Right ventricle myocardium inferior (tissue), 1 donor: ENCODE measurements at places on chromosomes 16 and 17.

DNA sequence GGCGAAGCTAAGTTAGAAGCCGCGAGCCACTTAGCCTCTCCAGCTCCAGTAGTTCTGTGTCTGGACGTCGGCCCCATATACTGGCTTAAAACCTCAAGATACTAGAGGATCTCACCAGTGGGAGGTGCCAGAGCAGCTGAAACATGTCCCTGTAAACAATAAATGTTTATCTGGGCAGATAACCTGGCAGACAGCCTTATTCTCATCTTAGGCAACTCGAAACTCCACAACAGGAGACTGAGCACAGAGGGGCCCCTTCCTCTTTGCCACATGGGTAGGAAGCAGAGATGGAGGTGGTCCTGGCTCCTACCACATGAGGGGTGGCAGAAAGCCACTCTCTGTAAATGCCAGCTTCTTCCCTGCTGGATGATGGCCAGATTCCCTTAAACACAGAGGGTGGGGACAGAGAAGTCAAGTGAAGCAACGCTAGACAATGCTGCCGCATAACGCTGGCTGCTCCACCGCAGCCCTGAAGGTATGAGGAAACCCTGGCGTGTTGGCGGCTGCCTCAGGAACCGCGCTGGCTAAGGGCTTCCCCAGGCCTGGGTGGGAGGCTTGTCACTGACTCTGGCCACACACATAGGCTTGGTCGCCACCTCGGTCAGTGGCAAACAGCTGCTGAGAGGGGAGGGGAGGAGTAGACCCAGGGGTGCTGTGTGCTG is 67.9 kb downstream of the HIC1 start:
- peak; percentile 85 for DNase-seq

GRCh38 chr16:5854027-5854426 is 756.4 kb upstream of the EEF2KMT start:
- DNase-seq, result no peak

DNA sequence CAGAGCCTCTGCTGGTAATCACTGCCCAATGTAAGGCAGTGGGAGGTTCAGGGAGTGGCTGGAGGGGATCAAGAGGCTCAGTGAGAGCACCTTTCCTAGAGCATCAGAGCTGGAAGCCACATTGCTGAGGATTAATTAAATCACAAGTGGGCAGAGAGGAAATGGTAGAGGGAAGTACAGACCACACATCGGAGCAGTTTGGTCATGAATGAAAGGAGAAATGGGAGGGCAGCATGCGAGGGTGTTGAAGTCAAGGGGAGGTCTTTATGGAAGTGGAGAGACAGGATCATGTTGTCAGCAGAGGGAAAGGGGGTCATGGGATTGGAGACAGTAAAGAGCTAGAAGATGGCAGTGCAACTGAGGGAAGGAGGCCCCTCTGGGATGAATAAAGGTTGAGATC is 2.3 kb downstream of the CCL17 start:
- DNase-seq, result no peak

DNA sequence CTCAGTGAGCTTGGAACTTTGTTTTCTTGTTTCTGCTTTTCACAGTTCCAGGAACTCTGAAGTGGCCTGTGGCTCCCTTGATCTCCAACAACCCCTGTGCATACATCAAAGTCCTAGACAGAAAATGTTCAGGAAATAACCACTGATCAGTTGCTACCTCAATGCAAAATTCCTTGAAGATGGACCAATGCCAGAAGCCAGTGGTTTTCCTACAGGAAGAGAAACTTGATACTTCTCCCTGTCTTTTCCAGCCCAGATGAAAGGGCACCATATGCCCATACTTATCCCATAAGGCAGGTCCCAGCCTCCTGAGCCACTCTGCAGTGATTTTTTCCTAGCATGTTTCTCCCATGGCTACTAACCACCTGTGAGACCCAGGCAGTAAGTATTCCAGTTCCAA is 12.3 kb upstream of the CDRT4 start:
- DNase-seq, result no peak

DNA sequence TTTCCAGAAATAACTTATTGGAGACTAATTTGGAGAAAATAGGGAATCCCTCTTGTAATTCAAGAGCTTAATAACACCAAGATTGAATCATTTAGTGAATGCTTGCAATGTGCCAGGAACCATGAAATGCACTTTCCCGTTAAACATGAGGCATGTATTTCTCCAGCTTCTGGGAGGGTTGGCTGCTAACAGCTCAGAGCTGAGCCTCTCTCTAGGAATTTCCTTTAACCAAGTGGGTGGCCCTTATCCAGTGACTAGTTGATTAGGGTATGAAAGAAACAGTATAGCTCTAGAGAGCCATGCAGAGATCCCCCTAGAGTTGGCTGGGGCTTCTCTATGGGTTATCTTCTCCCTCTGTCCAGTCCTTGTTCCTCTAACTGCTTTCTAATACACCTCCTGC is 356.4 kb upstream of the GOT2 start:
- DNase-seq, result no peak

DNA sequence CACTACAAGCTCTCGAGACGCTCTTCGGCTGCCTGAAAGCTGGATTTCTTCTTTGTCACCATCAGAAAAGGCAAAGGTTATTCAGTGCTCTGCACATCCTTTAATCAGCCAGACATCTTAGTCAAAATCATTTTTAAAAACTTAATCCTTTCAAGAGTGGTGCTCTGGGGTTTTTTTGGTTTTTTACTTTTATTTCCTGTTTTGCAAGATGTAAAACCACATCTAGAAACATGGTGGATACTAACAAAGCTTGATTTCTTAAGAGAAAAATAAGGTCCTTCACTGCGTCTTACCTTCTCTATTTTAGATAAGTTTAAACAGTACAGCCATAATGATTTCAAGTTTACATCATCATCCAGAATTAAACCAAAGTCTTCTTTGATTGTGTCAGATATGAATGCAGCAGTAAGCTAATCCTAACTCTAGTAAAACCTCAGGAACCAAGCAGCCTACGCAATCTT is 6.3 kb downstream of the ANKRD11 start:
- DNase-seq, result no peak

- DNase-seq, result no peak
These were observed 96.5 kb downstream of the ABCC1 start for GRCh38 chr16:16045879-16046278.

- DNase-seq, result no peak
These were observed 107.0 kb downstream of the PLCG2 start for GRCh38 chr16:81885976-81886586.

GRCh38 chr16:86297866-86298757 is 212.2 kb upstream of the FOXF1 start:
- DNase-seq, result no peak

- DNase-seq, result peak; percentile 14
These were observed 4.8 kb downstream of the DPEP3 start for GRCh38 chr16:67975321-67976105.

- no peak for DNase-seq
These were observed 3.3 kb downstream of the KRT14 start for GRCh38 chr17:41583137-41584127.

DNA sequence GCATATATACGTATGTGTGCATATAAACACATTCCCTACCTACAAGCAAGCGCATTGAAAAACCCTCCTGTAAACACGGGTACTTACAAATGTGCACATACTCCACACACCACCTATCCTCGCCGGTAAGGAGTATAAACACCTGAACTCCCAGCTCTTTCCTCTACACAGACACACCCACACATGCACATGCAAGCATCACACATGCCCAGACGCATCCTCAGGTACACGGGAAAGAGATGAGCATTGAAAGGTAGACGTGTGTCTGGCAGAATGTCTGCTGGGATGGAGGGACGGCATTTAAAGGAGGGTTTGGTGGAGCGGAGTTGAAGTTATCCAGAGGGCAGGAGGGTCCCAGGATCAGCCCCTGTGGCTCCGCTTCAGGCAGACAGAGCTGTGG is 4.7 kb upstream of the SMTNL2 start:
- DNase-seq, result no peak

DNA sequence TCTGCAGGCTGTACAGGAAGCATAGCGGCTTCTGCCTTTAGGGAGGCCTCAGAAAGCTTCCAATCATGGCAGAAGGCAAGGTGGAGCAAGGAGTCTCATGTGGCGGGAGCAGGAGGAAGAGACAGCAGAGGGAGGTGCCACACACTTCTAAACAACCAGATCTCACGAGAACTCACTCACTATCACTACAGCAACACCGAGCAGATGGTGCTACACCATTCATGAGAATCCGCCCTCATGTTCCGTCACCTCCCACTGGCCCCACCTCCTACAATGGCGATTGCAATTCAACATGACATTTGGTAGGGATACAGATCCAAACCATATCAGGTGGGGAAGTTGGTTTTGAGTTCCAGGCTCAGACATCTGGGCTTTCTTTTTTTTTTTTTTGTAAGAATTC is 31.9 kb upstream of the NUDT7 start:
- DNase-seq, result no peak

DNA sequence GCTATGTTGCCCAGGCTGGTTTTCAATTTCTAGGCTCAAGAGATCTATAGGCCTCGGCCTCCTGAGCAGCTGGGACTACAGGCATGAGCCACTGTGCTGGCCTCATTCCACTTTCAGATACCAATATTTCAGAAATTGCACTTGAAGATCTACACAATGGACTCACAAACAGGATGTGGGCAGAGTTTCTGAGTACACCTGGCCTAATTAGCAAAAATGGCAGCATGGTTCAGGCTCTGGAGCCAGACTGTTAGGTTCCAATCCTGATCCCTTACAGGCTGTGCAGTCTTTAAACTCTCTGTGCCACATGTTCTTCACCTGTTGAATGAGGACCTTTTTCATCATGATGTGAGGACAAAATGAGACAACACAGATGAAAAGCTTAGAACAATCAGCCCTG is 32.2 kb downstream of the RNF157 start:
- DNase-seq, result no peak

DNA sequence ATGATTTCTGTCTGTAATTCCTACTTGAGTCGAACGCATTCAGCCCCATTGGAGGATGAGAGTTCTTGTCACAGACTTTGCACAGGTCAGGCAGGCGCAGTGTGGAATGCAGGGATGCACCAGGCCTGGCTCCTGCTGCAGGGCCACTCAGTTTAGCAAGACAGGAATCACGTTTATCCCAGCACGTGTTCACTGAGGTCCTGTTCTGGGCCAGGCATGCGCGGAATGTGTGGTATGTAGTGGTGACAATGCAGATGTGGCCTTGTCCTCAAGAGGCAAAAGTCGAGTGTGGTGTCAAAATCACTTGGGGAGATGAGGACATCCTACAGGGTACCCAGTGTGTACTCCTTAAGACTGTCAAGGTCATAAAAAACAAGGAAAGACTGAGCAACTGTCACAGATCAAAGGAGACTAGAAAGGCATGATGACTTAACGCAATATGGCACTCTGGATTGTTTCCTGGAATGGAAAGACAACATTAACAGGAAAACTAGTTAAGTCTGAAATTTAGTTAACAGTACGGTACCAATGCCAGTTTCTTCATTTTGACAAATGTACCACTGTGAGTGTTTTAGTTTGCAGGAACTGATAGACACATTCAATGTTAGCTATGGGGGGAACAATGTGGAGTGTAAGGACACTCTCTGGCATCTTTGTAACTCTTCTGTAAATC is 121.5 kb upstream of the ADAMTS18 start:
- no peak for DNase-seq

GRCh38 chr16:54289242-54289944 is 2.8 kb upstream of the IRX3 start:
- DNase-seq, result no peak

GRCh38 chr16:63776034-63776433 is 1345.8 kb downstream of the CDH11 start:
- no peak for DNase-seq

DNA sequence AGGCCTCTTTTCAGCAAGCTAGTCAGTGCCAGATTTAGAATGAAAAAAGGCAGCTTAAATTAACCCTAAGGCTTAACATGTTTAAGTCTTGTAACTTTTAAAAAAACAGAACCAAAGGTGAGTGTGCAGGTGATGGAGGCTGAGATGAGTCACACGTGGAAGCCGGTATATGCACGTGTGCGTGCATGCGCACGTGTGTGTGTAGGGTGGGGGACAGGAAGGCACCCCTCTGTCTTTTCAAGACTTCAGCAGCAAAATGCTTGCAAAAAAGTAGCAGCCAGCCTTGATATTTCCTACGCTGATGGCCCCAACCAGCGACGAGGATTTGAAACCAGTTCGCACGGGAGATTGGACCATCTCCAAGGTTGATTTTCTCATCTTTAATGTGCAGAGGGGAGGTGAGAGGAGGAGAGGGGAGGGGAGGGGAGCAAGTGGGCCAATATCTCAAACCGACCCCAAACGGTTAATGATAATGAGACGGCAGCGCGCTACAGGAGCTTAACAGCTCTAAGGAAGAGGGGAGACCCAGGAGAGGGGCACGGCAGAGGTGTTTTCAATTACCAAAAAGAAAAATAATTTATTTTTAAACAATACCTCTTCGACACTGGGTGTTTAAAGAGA is 154.7 kb downstream of the ZNF423 start:
- no peak for DNase-seq

GRCh38 chr17:17694169-17695081 is 13.2 kb downstream of the RAI1 start:
- peak; percentile 91 for DNase-seq

DNA sequence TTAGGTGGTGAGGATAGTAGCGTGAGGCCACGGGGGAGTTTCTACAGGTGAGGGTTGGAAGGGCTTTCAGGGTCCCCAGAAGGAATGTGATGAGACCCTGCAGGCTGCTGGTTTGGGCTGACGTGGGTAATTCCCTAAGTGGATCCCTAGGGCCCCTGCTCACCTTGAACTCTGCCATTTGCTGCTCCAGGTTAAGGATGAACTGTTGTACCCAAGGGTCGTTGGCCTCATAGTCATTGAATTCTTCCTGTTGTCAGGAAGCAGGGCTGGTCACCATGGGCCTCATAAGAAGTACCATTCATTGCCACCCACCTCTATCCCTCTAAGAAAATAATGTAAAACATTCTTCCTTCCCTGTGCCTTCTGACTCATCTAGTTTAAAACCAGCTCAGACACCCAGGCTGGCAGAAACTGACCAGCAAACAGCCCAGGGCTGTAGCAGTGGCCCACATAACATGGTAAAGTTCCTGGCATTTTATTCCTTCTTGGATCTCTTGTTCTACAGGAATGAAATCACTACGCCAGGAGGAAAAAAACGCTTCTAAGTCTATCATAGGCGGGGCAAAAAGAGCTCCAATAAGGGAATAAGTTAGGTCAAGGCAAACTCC is 27.6 kb downstream of the FCSK start:
- no peak for DNase-seq

DNA sequence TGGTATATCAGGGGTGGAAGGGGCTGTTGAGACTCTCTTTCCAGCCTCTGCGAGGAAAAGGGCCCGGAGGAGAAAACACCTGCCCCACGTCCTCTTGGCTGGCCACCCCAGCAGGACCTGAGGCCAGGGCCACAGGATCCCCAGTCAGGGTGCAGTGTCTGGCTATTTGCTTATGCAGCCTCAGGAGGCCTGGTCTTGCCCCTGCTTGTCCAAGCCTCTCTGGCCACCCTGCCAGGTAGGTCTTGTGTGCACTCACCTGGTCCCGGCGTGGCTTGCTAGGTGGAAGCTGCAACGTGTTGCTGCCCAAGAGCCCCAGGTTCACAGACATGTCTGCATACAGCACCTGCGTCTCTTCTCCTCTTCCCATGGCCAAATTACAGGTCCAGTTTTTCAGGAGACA is 549 bp downstream of the TMEM238L start:
- no peak for DNase-seq

GRCh38 chr17:57484826-57485565 is 228.7 kb downstream of the MSI2 start:
- DNase-seq, result no peak
